ENCODE measurements at places on chromosomes 1 and 21.

- DNase-seq = no peak
Observed at GRCh38 chr1:245311887-245312536, 157.2 kb downstream of the KIF26B start.

DNA sequence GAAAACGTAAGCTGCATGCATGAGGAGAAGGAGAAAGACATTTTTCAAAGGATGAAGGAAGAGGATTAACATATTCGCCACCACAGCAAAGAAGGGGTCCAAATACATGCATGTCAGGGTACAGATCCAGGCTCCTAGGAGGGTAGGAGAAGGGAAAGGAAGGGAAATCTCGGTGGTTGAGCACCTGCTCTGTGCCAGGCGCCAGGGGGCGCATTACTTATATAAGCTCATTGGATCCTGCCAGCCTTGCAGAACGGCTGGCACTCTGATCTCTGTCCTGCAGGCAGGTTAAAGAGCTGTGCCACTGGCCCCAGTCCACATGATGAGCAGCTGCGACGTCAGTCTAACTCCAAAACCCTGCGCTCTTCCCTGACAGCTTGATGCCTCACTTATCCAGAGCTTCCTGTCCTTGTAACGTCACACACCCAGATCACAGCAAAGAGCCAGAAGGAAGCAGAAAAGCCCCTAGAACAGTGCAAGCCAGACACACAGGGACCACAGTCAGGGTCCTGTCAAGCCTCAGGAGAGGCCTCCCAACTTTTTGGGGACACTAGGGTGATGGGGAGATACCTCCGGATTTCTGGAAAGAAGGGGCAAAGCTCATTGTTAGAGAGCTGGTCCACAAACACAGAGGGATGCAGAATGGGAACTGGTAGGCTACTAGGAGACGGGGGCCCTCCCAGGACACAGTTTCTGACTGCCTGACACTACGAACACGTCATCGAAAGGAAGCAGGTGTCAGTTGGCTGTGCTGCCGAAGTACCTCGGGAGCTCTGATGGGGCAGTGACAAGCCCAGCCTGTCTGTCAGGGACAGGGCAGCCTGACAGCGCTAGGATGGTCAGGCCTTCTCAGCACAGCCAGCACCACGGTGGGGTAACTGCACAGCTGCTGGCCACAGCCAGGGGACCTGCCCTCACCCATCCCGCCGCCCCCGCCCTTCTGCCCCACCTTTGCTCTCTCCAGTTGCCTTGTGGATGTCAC, 99.1 kb downstream of the BEND5 start:
- DNase-seq = peak; percentile 49

- no peak for DNase-seq
Observed at GRCh38 chr1:233406339-233406960, 78.9 kb downstream of the MAP3K21 start.

- no peak for DNase-seq
Observed at GRCh38 chr1:90092441-90092840, 97.5 kb downstream of the ZNF326 start.

DNA sequence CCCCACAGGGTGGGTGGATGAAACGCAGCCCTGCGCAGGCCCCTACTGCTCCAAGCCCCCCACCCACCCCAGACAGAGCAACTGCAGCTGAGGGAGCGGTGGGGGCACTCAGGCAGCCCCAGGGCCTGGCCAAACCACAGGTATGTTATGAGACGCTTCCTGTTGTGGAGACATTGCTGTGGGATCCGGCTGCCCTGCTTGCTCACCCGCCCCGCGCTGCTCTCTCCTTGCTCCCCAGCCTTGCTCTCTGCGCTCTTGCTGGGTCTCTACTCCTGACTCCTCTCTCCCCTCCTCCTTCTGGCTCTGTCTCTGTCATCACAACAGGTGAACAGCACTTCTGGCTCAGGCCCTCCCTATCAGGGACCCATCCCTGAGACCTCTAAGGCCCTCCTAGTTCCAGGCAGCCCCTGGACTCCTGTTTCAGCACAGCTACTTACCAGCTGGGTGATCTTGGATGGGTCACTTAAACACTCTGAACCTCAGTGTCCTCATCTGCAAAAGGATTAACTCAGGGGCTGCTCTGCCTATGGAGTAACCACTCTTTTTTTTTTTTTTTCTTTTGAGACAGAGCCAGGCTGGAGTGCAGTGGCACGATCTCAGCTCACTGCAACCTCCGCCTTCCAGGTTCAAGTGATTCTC, 15.9 kb downstream of the COL8A2 start:
- DNase-seq = peak; percentile 38

- DNase-seq = peak; percentile 59
Observed at GRCh38 chr21:17454315-17455027, 58.4 kb upstream of the CXADR start.

GRCh38 chr1:200674838-200675587, 5.3 kb upstream of the DDX59 start:
- no peak for DNase-seq
